ENCODE measurements at places on chromosomes 1 and 21. TPM values are rescaled to one million over a fixed set of nuclear protein-coding genes. Genes with fewer than 3 reads are reported as not detected.

The SELP gene
- total RNA-seq, result not detected

The TIPRL gene
- total RNA-seq, result 25.8 TPM

- no peak for DNase-seq
Observed at GRCh38 chr1:3296826-3297225, 157.6 kb upstream of the ARHGEF16 start.

DNA sequence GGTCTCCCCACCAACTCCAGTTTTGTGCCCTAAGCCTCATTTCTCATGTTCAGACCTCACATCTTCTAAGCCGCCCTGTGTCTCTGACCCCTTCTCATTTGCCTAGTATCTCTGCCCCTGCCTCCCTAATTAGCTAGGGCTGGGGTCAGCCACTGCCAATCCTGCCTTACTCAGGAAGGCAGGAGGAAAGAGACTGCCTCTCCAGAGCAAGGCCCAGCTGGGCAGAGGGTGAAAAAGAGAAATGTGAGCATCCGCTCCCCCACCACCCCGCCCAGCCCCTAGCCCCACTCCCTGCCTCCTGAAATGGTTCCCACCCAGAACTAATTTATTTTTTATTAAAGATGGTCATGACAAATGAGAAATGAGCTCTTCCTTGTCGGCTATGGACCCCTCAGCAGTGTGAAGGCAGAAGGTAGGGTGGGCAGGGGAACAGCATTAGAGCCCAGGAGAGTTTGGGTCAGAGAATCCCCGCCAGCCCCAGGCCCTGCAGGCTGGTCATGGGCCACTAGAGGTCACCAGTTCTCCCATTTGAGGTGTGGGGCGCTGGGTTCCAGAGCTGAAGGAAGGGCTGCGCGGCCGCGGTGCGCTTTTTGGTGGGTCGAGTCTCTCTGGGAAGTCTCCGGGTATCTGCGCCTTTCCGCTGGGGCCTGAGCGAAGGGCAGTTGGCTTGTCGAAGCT is 11.5 kb downstream of the ADAMTSL4 start:
- DNase-seq, result peak; percentile 94

The OR10J1 gene
- not detected for total RNA-seq

DNA sequence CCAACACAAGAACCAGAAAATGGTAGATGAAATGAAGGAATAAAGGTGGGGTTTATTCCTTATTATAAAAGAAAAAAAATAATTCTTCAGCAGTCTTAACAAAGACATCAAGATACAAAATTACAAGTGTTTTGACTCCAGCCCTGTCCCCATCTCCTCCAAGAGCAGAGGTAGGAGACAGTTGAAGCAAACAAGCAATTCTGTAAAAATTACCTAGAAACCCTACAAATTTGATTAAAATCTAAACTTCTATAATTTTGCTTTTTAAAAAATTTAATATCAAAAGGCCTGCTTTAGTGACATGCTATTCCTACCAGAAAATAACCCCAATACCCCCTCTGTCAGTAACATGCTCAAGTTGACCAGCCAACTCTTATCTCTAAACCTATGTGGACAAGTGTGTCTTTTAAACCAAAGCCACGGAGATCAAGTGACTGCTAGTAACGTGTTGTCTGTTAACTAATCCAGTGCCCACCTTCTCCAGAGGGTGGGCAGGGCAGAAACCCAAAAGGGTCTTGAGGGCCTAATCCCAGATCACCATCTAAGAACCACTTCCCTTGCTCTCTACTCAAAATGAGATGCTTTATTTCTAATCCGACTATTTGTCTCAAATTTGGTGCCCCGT is 8.4 kb downstream of the GLUL start:
- DNase-seq, result no peak

The AHCTF1 gene
- 37.7 TPM for total RNA-seq

The ANKRD45 gene
- 2.2 TPM for total RNA-seq

DNA sequence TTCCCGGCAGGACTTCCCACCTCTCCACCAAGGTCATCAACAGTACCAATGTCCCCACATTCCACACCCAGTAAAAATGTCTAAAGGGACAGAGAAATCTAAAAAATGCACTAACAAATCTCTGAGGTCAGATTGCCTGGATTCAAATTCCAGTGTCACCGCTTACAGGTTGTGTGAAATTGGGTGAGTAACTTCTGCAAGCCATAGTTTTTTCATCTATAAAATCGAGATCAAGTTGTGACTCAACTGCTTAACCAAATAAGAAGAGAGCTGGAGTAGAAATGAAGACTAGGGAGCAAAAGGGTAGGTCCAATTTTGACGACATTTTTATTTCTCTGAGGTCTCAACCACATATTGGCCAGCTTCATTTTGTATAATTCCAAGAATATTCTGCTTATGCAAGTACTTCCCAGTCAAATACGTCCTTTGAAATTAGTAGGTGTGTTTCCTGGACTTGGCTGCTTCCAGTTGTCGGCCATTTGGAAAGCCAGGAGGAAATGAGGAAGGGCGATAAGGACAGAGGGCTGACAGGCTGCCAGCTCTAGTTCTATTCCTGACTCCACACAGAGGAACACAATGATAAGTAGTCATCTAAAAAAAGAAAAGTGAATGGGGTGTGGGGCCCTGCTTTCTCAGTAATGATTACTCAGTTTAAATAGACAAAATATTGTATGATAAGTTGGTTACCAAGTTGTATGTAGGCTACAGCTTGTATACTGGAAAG is 57.7 kb upstream of the ZC3H11B start:
- no peak for DNase-seq

Measured in WTC11 (cell line).